ENCODE measurements at places on chromosomes 5 and 9.

- DNase-seq = no peak
These were observed 35.2 kb downstream of the SARDH start for GRCh38 chr9:133702798-133703590.

DNA sequence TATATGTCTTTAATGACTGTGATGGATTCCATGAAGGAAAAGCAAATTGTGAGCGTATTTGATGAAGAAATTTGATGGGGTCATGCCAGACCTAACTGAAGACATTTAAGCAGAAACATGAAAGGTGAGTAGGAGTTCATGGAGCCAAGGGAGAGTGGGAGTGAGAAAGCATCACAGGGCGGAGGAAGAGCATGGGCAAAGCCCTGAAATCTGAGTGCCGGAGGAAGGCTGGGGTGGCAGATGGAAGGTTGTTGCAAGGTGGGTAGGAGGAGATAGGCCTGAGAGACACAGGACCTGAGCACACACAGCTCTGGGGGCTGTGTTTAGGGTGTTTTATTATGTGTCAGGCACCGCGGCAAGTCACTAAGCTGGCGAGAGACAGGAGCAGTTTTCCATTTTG is 100.3 kb upstream of the SPOCK1 start:
- no peak for DNase-seq

- DNase-seq = no peak
These were observed 1.6 kb downstream of the FSTL4 start for GRCh38 chr5:133610489-133611356.

DNA sequence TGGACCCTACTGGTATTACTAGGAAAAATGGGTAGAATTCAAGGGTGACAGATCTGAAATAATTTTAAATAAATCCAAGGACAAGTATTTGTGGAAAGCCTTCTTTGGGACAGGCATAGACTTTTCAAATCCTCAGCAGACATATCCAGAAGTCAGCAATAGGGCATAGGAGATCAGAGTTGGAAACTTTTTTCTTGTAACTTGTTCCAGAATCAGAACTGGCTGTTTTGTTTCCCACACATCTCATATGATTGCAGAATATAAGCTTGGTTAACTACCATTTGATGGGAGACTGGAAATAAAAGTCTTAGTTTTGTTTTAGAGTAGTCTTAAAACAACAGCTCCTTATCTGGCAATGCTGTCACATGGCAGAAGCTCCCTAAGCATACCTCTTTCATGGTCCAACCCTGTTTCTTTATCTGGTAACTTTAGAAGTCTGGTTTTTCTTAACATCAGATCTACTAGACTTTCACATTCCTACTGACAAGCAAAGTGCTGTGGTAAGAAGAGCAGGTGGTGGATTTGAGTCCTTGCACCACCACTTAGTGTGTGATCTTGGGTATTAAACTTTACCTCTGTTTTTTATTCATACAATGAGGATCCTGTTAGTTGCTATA is 25.1 kb downstream of the XRCC4 start:
- no peak for DNase-seq

DNA sequence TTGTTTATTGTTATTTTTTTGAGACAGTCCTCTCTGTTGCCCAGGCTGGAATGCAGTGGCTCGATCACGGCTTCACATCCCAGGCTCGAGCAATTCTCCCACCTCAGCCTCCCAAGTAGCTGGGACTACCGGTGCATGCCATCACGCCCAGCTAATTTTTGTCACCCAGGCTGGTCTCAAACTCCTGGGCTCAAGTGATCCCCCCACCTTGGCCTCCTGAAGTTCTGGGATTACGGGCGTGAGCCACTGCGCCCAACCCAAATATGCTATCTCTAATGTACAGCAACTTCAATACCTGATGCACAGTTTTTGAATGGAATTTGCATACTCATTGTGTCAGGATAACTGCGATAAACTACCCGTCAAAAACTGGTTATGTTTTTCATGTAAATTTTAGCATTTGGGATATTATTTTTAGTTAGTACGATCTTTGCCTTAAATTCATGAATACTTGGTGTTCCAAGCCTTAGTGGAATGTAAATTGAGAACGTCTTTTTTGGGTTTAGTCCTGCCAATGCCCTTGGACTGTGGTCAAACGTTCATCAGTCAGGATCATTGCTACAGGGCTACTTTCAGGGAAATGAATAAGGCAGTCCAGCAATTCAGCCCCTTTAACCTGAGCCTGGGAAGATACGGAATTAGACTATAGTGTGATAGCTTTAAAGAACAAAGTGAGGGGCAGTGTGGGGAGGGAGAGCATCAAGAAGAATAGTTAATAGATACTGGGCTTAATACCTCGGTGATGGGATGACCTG is 4.4 kb downstream of the UGCG start:
- no peak for DNase-seq

GRCh38 chr5:45772402-45772801 is 76.2 kb upstream of the HCN1 start:
- DNase-seq = no peak

DNA sequence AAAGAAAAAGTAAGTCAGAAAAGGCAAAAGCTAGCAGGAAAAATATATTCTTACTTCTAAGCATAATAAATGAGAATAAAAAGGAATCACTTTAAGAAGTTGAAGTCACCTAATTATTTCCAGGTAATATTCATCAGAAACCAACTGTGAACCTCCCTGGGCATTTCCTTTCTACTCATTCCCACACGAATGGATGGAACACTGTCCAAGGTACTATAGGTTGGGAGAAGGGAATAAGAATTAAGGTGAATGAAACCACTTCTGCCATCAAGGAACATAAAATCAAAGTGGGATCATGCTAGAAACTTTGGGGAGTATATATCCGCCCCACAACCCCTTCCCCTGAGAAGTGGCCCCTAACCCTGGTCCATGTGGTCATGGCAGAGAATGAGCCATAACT is 41.6 kb downstream of the PRELID2 start:
- DNase-seq = no peak

- no peak for DNase-seq
These were observed 1.2 kb downstream of the KIAA1958 start for GRCh38 chr9:112487799-112488340.

GRCh38 chr5:147465747-147466146 is 44.1 kb downstream of the DPYSL3 start:
- no peak for DNase-seq

- DNase-seq = no peak
These were observed 81.8 kb downstream of the GDNF start for GRCh38 chr5:37757980-37758582.

DNA sequence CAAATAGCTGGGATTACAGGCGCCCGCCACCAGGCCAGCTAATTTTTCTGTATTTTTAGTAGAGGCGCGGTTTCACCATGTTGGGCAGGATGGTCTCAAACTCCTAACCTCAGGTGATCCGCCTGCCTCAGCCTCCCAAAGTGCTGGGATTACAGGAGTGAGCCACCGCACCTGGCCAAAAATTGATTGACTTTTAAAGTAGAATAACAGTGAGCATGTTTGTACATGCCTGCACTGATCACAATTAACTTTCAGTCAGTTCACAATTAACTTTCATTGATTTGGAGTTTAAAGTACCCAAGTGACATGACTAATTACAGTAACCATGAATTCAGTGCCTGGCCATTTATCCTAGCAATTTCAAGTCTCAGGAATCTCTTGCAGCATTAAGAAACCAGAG is 61.3 kb downstream of the ANKH start:
- DNase-seq = no peak

GRCh38 chr5:72654231-72654630 is 147.0 kb upstream of the ZNF366 start:
- DNase-seq = no peak

- no peak for DNase-seq
These were observed 42.1 kb upstream of the DIRAS2 start for GRCh38 chr9:90684736-90685135.

DNA sequence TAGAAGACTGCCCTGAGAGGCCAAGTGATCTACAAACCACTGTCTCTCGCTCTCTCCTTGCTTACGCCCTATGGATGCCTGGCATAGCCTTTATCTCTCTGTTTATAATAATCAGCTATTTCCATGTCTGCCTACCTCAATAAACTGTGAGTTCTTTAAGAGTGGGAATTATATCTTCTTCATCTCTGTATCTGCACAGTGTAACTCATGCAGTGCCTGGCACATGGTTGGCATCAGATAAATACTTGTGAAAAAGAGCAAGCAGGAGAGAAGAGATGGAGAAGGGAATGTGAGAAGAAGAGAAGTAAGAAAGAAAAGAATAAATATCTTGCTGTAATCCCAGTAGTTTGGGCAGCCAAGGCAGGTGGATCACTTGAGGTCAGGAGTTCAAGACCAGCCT is 94.6 kb upstream of the TNPO1 start:
- DNase-seq = no peak

DNA sequence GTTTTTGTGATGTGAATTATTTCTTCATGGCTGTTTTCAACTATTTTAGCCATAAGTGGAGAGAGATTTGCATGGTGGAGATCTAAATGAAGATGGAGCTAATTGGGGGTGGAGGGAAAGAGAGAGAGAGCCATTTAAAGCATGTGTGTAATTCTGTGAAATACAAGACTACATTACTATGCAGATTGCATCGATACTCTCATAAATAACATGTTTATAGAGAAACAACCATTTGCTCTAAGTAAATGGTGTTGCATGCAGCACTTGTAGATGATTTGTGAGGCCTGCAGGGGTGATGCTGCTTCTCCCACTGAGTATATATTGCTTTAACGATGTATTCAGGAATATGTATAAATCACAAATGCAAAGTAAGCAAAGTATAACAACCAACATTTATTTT is 270.2 kb upstream of the RIOK2 start:
- DNase-seq = no peak

DNA sequence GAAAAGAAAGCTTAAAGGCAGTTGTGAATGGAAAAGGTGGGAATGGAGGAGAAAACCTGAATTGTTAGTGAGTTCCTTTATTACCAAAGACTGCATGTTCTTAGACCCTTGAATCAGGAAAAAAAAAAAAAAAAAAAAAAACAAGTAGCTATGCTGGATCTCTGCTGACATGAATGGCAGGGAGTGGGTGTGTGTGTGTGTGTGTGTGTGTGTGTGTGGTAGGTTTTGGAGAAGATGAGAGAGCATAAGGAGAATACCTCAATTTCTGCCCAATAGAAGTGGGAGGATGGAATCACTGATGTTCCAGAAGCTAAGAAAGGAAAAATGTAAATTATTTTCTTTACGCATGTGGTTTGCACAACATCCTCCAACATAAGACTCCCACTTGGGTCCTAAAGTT is 25.5 kb upstream of the NR4A3 start:
- no peak for DNase-seq

DNA sequence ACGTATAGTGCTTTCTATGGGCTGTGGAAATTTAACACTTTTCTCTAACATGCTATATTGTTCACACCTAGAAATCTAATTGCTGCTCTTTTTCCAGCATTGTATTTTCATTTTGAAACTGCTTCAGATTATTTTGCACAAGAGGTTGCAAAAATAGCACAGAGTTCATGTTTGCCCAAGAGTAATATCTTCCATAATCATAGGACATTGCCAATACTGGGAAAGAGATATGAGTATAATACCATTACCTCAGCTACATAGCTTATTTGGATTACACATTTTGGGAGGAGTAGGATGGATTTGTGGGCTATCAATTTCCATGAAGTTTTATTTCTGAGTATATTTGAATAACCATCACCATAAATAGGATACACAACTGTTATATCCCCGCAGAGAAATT is 717.1 kb downstream of the CDH9 start:
- no peak for DNase-seq

GRCh38 chr9:90559075-90560073 is 83.2 kb downstream of the DIRAS2 start:
- DNase-seq = no peak

DNA sequence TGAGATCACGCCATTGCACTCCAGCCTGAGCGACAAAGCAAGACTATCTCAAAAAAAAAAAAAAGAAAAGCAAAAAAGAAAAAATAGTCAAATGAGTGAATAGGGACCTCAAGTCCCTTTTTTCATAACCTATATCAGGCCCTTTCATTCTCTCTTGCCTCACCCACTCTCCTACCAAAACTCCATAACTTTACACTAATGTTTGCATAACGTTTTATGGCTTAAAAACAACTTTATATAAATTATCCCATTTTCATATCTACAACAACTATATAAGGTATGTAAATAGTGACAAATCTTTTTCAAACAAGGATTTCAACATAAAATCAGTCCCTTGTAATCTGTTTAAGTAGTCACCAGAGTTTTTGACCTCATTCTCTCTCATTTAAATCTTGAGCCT is 56.9 kb upstream of the PIP5K1B start:
- DNase-seq = no peak

DNA sequence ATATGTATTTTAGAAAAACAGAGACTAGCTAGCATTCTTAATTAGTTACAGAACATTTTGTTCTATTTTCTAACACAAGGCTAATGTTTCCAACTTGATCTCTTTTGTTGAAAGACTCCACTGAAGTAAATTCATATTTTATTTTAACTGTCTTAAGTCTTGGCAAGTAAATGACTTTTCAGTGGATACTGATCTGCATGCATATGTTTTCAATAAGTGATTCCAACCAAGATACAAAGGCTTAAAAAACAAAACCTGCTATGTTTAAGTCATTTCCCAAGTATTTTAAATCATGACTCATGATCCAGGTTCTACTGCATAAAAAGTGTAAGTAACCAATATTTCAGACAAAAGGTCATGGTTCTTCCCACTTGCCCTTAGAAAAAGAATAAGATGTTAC is 5.7 kb downstream of the CDO1 start:
- no peak for DNase-seq

GRCh38 chr9:74497748-74498620 is 849 bp downstream of the RORB start:
- no peak for DNase-seq

- DNase-seq = no peak
These were observed 56.1 kb downstream of the ITGA2 start for GRCh38 chr5:53045263-53045662.

DNA sequence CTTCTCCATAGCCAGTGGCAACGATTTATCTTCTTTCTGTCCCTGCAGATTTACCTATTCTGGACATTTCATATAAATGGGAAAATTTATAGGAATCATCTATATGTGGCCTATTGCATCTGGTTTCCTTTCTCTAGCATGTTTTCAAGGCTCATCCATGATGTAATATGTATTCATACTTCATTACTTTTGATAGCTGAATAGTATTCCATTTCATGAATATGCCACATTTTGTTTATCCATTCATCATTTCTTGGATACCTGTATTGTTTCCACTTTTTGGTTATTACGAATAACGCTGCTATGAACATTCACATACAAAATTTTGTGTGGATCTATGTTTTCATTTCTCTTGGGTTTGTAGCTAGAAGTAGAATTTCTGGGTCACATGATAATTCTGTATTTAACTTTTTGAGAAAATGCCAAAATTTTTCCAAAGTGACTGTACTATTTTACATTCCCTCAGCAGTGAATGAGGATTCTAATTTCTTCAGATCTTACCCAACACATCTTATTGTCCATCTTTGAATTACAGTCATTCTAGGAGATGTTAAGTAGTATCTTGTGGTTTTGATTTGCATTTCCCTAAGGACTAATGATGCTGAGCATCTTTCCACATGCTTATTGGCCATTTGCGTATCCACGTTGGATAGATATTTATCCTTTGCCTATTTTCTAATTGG is 3.6 kb downstream of the IARS1 start:
- DNase-seq = no peak

- no peak for DNase-seq
These were observed 637 bp upstream of the SMC5 start for GRCh38 chr9:70257991-70258691.
